ENCODE measurements at places on chromosomes 16 and 17.

DNA sequence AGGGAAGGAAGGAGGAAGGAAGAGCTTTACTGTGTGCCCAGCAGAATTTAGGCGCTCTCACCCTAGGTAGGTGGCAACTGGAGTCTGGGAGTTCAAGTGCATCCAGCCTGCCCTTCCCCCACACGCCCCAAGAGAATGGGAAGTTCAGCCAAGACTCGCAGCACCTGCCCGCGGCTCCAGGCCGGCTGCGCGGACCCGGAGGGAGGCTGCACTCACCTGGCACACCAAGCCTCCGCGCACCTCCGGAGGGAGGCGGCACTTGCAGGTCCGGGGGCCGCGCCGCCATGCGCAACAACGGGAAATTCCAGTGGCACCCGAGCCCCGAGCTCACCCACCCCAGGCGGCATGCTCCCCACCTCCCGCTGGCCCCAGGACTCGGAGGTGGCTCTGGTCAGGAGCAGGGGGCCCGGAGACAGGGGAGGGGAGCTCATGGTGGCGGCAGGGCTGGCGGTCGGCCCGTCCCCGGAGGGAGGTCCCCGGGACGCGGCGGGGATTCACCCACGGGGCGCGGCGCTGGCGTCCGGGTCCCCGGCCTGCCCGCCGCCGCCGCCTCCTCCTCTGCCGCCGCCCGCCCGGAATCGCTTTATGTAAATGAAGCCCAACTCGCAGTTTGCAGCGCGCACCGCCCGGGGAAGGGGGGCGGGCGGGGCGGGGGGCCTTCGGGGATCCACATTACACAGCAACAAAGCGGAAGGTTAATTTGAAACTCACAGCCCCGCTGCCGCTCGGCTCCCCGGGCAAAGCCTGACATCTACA, at the start of gene ZFHX3:
ZFHX3 (minus strand) TSS at position 593 of the 756 bp plus-strand sequence. CDS start 87,983 bp downstream, outside the sequence.
- DNase-seq, result no peak

- no peak for DNase-seq
Measured at GRCh38 chr16:23795378-23795777, 40.4 kb upstream of the PRKCB start.

DNA sequence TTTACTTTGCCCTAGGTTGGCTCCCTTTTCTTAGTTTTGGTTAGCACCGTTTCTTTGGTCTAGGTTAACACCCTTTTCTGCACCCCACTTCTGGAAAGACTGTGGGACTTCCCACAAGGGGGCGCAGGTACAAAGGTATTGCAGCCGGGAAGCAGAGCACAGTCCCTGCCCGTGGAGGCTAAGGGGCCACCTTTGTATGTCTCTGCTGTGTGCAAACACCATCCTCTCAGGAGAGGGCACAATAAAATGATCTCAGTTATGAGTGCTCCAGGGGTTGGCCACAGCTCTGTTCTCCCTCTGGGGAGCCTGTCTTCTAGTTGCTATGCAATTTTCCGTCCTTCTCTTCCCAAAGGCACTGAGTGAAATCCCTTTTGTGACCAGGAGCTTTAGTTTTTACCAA, 28.4 kb upstream of the TMC5 start:
- peak; percentile 27 for DNase-seq

DNA sequence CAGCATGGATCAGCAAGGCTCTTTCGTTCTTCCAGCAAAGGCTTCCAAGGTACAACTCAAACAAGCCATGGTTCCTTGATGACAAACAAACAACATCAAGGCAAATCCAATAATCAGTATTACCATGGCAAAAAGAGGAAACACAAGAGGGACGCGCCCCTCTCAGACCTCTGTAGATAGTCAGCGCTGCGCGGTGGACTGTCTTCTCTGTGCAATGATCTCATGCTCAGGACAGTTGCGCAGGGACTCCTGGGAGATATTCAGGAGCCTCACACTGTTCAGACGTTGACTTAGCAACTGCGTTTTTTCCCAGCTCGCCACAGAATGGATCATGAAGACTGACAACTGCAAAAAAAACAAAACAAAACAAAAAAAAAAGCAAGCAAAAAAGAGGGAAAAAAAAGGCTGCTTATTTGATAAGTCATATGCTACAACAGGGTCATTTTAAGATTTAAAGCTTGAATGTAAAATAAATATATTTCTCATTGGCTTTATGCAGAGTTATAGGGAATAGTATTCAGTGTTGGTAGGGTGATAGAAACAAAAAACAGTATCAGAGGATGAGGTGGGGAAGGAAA, 37.1 kb upstream of the ADCY7 start:
- DNase-seq, result no peak

DNA sequence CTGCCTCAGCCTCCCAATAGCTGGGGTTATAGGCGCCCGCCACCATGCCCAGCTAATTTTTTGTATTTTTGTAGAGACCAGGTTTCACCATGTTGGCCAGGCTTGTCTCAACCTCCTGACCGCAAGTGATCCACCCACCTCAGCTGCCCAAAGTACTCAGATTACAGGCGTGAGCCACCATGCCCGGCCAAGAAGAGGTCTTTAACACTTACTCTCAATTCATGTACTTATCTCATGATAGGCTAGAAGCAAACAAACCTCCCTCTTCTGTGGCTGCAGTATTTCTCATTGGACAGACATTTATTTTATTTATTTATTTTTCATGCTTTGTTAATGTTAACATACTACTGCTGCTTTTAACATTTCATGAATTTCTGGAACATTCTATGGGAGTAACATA, 7.0 kb upstream of the NT5C start:
- no peak for DNase-seq
